Suprapubic skin (tissue), 4 donors: ENCODE measurements at places on chromosomes 2 and 18. TPM values are rescaled to one million over a fixed set of nuclear protein-coding genes. Genes with fewer than 3 reads are reported as not detected.

Gene MYOM1
- total RNA-seq = 1.1 TPM

DNA sequence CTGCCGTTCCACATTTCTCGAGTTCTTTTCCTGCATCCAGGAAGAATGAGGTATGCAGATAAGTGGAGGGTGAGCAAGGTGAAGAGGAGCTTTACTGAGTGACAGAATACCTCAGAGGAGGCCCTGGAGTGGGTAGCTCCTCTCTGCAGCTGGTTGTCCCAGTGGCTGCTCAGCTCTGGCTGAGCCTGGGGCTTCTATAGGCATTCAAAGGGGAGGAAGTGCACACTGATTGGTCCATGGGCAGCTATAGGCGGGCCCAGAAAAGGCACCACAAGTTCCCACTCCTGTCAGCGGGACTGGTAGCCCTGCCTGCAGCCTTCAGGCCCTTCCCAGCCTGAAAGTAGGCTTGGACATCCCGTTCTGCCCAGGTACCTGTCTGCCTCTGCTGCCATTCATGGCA lies 94.7 kb downstream of the DOK6 start:
- DNase-seq = no peak

GRCh38 chr18:68494802-68495581 lies 219.9 kb downstream of the TMX3 start:
- no peak for DNase-seq

DNA sequence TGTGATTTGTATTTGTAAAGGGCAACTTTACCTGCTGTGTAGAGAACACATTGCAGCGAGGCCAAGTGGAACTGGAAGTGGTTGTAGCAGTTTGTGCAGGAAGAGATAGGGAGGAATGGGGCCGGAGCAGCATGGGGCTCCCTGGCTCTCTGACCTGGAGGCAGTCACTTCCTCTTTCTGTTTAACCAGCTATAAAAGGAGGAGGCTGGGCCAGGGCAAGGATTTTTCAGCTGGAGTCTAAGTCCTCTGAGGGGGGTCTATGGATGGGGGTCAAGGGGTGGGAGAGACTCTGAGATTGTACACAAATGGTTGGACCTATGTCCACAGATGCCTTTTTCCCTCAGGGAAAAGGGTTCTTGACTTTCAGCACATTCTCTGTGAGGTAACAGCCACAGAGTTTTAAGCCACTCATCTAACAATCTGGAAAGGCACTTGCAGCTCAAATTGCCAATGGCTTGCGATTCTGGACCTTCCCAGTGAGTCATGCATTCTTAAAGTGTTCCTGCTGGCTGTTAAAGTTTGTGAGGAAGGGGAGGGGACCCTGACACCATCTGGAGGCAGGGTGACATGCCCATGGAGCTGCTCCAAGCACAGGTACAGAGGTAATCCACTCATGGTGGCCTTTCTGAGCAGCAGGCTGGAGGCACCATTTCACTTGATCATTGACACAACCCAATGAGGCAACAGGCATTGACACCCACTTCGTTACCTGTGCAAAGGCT lies 347.0 kb downstream of the CYRIA start:
- no peak for DNase-seq
